ENCODE measurements at places on chromosomes 16 and 17.

- DNase-seq, result no peak
These were observed 9.0 kb upstream of the NKD1 start for GRCh38 chr16:50539053-50539695.

- no peak for DNase-seq
These were observed 42.9 kb downstream of the BAHCC1 start for GRCh38 chr17:81438007-81438659.

GRCh38 chr16:26987597-26988010 is 79.1 kb upstream of the C16orf82 start:
- DNase-seq, result no peak

- DNase-seq, result no peak
These were observed 6.2 kb downstream of the BECN1 start for GRCh38 chr17:42817866-42818265.

GRCh38 chr17:30376621-30377452 is 1.9 kb upstream of the CPD start:
- DNase-seq, result peak; percentile 99

GRCh38 chr17:81837641-81838040 is 2.8 kb upstream of the PPP1R27 start:
- DNase-seq, result no peak

GRCh38 chr17:343211-343610 is 9.4 kb downstream of the RPH3AL start:
- no peak for DNase-seq

GRCh38 chr17:32483451-32484019 is 3.3 kb upstream of the CDK5R1 start:
- DNase-seq, result no peak

DNA sequence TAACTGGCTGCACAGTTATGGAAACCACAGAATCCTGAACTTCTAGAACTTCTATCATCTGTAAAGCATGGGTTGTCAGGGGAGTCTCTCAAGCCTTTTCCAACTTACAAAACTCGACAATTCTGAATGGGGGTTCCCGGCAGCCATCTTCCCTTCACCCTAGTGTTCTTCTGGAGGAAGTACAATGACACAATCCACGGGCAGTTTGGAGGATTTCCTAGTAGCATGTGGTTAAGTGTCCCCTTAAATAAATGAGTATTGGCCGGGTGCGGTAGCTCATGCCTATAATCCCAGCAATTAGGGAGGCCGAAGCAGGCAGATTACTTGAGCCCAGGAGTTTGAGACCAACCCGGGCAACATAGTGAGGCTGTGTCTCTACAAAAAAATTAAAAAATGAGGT is 2.1 kb downstream of the SLC16A6 start:
- no peak for DNase-seq

- DNase-seq, result no peak
These were observed 18.2 kb downstream of the MGAT5B start for GRCh38 chr17:76886395-76886794.

GRCh38 chr17:37327341-37328090 is 48.3 kb upstream of the C17orf78 start:
- no peak for DNase-seq

DNA sequence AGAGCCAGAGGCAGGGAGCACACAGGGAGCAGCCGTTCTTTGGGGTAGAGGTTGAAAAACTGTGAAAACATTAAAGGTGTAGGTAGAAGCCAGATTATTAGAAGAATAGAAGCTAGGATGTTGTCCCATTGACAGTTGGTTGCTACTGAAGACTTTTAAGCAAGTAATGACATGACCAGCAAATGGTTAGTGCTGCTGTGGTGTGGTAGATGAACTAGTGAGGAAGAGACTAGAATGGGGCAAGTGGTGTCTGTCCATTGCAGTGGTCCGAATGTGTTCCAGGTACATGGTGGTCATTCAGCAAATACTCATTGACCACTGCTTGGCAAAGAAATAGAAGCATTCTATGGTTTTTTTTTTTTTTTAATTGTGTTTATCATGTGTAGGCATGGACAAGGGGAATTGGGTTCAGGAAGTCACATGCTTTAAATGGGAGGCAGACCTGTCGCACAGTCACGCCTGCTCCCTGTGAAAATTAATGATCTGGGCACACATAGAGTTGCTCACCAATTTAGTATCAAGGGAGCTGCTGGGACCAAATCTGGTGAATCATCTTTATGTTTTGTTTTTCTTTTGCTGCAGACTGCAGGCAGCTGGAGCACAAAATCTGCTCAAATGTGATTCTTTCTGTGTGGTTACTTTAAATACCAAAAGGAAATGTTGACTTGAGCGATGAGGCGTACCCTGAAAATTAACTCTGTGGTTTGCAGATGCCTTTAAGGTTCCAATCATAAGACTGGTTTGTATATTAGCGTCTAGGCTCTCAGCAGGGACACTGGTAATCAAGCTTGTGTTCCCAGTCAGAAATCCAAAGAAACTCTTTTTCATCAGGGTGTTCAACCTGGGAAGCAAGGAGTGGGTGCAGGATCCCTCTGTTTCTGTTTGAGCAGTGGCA is 30.7 kb downstream of the YPEL2 start:
- no peak for DNase-seq

DNA sequence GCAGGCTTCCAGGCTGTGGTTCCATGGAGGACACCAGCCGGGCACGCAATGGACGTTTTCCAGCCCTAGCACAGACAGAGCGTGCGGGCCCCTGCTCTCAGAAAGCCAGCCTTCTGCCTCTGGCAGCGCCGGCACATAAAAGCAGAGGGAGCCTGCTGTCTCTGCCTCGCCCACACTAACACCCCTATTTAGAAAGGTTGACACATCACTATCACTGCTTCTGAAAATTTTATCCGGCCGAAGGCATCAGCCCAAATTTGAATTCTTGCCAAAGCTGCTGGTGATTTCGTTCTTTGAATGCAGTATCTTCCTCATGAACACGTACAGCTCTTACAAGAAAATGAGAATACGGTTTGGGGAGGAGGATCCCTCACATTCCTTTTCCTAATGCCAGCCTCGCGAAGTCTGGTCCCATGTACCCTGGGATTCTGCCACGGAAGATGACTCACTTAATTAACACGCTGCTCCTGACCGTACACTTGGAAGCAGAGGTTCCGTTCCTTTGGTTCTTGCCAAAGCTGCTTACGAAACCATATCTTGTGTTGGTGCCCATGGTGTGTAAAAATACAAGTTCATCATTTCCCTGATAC is 1.3 kb upstream of the RAB11FIP3 start:
- no peak for DNase-seq

DNA sequence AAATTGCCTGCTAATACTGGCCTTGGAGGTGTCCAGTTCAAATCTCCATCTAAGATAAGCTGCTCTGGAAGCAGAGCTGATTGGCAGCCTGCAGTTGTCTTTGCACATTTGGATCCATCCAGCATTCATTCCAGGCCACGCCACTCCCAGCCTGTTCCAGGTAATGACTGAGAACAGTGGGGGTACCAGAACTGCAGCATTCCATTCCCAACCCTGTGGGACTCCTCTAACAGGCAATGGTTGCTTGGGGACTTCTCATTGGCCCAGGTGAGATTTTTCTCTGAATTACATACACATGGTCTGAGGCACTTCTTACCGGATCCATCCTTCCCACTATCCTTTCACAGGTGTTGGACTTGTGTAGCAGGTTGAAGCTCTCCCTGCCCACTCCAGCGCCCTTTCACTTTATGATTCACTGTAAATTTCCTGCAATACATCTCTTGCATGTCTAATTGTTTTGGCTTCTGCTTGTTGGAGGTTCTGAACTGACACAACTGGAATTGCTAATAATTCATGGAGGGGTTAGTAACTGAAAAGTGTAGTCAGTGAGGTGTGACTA is 206.1 kb upstream of the ZFHX3 start:
- no peak for DNase-seq

DNA sequence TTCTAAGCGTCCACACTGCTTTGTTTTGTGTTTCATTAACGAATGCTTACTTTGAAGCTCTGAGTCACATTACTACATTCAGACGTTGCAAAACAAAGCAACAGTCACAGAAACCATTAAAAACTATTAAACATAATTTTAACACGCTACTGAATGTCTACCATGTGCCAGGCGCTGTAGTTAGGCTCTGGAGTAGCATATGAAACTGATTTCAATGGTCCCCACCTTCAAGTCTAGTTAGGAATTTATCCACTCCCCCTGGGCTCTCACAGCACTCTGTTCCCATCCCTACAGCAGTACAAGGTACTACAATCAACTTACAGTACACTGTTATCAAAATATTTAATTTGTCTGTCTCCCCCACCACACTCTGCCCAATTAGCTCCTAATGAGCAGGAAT is 631 bp downstream of the UTP6 start:
- no peak for DNase-seq

- DNase-seq, result no peak
These were observed 789 bp downstream of the CSNK1D start for GRCh38 chr17:82272495-82273326.

GRCh38 chr17:2852729-2853282 is 56.6 kb downstream of the RAP1GAP2 start:
- DNase-seq, result no peak

DNA sequence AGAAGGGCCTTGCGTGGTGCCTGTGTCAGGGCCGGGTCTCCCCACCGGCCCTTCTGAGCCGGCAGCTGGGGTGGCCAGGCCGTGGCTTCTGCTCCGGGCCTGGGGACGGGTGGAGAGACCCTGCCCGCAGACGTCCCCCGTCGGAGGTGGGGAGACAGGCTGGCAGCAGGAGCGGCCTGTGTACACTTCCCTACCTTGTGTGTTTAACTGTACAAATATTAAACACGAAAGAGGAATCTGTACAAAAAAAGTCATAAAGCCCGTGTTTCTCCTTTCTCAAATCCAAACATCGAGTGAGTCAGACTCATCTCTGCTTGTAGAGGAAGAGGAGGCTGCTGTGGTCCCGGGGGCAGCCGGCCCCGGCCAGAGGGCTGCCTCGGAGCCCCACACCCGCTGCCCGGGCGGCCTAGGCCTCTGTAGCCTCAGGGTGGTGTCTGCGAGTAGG is 2.0 kb downstream of the CACNA1H start:
- no peak for DNase-seq

DNA sequence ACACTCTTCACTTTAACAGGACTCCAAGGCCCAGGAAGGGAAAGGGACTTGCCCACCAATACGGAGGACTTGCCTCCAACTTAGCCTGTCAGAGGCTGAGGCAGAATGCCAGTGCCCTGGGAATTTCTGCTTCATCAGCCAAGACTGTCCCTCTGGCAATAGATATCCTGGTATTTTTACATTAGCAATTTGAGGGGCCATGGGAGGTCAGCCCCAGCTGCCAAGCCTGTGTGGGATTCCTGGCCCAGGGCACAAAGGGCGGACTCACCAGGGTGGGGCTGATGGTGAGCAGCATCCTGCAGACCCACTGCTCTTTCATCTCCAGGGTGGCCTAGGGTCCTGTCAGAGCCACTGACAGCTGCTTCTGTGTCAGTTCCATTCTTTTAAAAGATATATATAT is 78.3 kb upstream of the CIBAR2 start:
- DNase-seq, result no peak

DNA sequence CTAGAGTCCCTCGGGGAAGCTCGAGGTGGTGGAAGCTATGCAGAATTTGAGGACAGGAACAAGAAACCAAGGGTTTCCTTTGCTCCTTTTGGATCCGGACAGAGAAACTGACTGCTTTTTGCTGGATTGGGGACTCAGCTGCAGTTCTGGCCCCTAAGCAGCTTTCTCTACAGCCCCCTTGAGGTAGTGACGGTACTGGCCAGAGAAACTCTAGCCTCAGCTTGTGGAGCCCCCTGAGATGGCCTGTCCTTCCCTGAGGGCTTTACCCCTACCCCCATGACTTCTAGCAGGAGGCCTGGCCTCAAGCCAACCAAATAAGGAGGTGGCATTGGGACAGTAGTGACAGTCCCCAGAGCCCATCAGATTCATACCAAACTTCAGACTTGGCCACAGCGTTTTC is 118.1 kb downstream of the IRX5 start:
- DNase-seq, result no peak

DNA sequence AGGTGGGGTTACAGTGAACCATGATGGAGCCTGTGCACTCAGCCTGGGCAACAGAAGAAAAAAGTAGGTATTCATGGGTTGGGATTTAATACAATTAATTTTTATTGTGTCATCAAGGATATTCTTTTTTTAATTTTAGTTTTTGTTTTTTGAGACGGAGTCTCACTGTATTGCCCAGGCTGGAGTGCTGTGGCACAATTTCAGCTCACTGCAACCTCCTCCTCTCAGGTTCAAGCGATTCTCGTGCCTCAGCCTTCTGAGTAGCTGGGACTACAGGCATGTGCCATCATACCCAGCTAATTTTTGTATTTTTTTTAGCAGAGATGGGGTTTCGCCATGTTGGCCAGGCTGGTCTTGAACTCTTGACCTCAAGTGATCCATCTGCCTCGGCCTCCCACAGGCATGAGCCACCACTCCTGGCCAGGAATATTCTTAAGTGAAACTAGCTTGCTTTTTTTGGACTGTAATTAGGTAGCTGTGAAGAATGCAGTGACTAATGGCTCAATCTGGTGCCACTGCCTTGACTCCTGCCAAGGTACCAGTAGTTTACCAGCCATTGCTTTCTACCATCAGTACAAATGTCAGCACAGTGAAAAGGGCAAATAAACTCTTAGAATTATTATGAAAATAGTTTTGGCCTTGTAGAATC is 4.8 kb downstream of the PPM1D start:
- no peak for DNase-seq

DNA sequence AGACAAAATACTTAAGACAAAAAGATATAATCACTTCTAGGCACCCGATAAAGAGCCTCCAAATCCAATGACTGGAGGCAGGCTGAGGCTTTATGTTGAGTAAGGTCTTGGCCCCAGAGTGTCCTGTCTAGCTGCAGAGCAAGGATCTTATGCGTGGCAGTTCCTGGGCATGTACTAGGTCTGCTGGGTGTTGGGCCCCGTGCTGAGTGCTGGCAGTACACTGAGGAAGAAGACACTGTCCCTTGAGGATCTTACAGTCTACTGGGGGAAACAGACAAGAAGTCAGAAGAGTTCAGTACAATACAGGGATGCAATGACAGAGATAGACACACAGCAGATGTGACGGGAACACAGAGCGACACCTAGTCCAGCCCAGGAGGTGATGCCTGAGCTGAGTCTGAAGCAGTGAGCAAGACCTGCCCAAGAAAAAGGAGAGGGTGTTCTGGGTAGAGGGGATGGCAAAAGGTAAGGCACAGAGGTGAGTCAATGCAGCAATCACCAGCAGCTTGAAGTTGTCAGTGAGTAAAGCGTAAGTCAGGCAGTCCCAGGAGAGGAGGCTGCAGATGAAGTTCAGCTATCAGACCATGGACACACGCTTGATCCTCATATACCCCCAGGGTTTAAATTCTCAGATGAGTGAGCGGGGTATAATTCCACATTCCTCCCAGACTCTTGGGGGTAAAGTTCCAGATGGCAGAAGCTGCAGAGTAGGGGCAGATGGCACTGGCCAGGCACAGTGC is 18.1 kb downstream of the MAP3K14 start:
- no peak for DNase-seq

- no peak for DNase-seq
These were observed 281.6 kb downstream of the WWOX start for GRCh38 chr16:78381060-78381459.

- DNase-seq, result no peak
These were observed 41.3 kb downstream of the COX4I1 start for GRCh38 chr16:85840801-85841200.

GRCh38 chr17:74848656-74849399 is 10.9 kb downstream of the GRIN2C start:
- DNase-seq, result no peak

- no peak for DNase-seq
These were observed 605.8 kb upstream of the GOT2 start for GRCh38 chr16:59339871-59340270.

All from NCI-H2029 treated with DMSO at 0.1 percent for 48 hours (cell line).